Pons (tissue), 1 donor: ENCODE measurements at places on chromosomes 5 and 9.

DNA sequence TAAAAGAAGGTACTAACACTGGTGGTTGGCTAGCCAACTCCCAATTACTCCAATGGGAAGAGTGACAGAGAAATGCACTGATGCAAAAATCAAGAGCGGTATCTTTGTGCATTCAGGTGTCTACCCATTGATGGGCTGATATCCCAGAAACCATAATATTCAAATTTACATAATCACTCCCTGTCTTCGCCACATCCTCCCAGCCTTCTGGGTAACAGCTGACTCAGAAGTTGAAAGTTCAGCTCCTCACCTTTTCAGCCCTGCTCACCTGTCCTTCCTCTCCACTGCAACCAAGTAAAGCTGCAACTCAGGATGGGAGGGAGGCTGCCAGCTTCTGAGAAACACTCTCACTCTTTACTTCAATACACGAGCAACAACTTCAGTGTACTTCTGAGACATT, 6.9 kb downstream of the SUSD1 start:
- DNase-seq = no peak

GRCh38 chr9:97480174-97480573, 21.3 kb upstream of the TMOD1 start:
- no peak for DNase-seq

- DNase-seq = no peak
Observed at GRCh38 chr9:134870746-134871662, 9.6 kb upstream of the FCN2 start.

GRCh38 chr5:35900972-35901695, 37.3 kb downstream of the CAPSL start:
- DNase-seq = no peak

DNA sequence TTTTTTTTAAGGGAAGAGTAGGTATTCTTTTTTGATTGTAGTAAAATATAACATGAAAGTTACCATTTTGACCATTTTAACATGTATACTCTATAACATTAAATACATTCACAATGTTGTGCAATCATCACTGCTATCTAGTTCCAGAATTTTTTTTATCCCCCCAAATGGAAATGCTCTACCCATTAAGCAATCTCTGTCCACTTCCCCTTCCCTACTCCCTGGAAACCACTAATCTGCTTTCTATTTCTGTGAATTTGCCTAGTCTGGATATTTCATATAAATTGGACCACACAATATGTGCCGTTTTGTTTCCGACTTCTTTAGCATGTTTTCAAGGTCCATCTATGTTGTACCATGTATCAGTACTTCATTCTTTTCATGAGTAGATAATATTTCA, 429.5 kb downstream of the TLE1 start:
- no peak for DNase-seq

- no peak for DNase-seq
Observed at GRCh38 chr9:111393971-111394370, 63.9 kb upstream of the OR2K2 start.

- no peak for DNase-seq
Observed at GRCh38 chr5:3600106-3601060, 4.8 kb downstream of the IRX1 start.

DNA sequence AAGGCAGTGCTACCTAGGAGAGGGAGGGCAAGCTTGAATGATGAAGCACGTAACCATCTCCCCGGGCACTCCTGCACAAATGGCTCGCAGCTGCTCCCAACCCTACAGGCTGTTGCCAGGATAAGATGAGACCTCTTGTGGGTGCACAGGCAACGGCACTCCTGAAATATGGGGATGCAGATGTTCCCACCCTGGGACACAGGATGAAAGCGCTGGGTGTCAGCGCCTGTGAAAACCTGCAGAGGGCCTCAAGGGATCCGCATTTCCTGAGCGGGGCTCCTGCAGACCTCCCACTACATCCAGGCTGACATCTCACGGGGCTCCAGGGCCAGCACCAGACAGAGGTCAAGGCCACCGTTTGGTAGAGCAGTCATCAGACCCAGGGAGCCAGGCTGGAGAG, 60.7 kb downstream of the SMIM23 start:
- DNase-seq = no peak

DNA sequence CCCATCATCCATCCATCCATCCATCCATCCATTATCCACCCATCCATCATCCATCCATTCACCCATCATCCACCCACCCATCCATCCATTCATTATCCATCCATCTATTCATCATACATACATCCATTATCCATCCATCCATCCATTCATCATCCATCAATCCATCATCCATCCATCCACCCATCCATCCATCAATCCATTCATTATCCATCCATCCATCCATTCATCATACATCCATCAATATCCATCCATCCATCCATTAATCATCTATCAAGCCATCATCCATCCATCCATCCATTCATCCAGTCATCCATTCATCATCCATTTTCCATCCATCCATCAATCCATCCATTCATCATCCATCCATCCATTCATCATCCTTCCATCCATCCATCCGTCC, 89.0 kb downstream of the NSG2 start:
- no peak for DNase-seq

DNA sequence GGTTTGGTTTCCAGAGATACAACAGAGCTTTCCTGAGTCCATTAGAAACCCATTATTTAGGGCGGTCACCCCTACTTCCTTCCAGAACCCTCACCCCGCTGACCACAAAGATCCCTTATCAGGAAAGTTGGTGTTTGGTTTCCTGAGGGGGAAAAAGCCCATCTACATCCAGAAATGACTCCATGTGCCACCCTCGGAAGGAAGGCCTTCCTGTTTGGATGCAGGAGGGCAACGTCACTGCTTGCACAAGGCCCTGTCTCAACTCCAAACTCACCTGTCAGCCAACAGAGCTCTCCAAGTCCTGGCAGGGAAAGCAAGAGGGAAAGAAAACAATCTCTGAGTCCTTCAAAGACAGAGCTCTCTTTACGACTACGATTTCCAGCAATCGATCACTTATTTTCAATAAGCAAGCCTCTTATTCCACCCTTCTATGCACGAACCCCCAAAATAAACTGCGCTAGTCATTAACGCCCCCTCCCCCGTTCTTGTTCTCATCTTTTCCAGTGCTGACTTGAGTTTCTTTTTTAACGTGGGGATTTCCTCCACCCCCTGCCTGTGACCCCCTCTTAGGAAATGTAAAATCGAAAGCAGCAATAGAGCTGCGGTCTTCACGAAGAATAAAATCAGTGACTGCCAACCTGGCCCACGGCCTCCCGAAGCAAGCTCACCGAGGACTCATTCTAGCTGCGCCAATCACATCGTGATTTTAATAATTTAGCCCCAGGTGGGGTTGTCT, 35.7 kb upstream of the NTNG2 start:
- DNase-seq = no peak

- DNase-seq = no peak
Observed at GRCh38 chr5:93322974-93323860, 257.8 kb downstream of the NR2F1-AS1 start.

DNA sequence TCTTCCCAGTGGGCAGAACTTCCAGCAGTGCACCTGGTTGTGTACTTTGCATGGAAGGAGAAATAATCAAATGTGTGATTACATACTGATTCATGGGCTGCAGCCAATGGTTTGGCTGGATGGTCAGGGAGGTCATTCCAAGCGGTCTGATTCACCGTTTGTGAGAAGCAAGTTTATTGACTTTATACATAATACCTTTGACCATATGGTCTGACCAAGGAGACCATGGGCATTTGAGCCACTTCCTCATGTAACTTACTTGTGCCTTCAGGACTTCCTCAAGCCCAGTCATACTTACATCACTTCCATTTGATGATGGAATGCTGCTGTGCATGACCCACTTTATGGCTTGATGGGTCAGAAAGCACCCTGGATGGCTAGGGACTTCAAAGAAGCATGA, 41.1 kb downstream of the DAP start:
- no peak for DNase-seq

GRCh38 chr9:135566552-135566951, 5.0 kb downstream of the PAEP start:
- no peak for DNase-seq

- no peak for DNase-seq
Observed at GRCh38 chr9:134458207-134459108, 132.2 kb downstream of the RXRA start.

DNA sequence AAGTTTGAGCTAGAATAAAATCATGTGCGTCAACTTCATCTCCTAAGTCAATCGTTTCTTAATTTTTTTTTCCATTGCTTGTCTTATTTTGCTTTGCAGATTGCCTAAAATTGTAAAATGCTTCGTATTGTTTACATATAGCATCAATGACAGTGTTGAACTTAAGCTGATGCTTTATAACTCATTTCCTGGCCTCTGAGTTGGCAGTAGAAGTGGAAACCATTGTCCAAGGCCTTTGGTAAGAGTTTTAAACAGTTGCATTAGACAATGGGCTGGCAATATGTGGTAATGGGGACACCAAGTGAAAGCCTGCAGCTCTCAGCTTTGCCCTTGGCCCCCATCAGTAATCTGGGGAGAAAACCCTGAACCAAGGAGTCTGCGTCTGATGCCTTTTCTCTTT, 154.8 kb upstream of the GAS1 start:
- no peak for DNase-seq

GRCh38 chr9:82680179-82680935, 382.6 kb downstream of the RASEF start:
- no peak for DNase-seq

GRCh38 chr5:172482156-172483020, 28.1 kb upstream of the SH3PXD2B start:
- DNase-seq = no peak

DNA sequence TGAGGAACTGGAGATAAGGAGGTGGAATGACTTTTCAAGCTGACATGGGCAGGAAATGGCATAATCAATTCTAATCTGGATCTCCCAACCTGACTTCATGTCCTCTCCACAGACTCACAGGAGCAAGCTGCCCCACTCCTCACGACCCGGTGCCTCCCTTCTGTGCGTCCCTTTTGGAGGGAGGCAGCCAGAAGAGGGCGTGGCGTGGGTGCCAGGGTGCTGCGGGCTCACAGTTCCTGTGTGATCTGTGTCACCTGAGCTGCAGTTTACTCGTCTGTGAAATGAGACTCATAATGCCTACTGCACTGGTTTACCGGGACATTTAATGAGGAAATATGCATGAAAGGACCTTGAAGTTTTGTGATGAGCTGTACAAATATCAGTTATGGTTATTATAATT, 207.4 kb downstream of the DAB2IP start:
- no peak for DNase-seq

DNA sequence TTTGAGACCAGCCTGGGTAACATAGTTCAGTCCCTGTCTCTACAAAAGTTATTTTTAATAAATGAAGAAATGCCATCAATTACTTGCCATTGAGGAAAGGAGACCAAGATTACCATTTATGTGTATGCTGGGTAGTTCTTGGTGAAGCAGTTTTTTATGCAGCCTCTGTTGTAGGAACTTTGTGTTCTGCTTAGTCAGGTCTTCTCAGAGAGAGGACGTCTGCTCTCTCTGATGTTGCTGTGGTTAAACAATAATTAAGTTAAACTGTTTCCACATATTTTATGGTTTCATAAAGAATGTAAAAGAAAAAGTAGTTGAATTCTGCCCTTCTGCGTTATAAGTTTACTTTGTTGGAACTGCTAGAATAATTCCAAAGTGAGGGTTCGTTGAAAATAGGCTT, 210.5 kb downstream of the KDM4C start:
- DNase-seq = no peak

DNA sequence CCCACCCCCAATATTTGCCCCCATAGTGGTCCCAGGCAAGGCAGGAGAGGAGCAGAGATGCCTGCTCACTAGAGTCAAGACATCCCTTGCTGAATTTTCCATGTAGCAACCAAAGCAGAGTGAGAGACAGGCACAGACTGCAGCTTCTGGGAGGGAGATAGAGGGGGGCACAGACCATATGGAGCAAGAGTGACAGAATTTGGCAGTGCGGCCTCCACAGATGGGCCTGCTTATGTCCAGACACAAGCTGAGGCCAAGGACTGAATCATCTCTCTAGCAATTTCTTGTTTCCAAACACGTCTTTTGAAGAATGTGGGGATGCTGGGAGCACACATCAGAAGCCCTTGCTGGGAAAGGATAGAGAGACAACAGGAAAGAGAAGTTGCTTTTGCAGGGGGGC, 53.0 kb upstream of the ALDH1B1 start:
- peak; percentile 9 for DNase-seq

- DNase-seq = peak; percentile 10
Observed at GRCh38 chr9:29078063-29078666, 1504.9 kb upstream of the C9orf72 start.

- DNase-seq = no peak
Observed at GRCh38 chr5:31280210-31280609, 86.7 kb downstream of the CDH6 start.

DNA sequence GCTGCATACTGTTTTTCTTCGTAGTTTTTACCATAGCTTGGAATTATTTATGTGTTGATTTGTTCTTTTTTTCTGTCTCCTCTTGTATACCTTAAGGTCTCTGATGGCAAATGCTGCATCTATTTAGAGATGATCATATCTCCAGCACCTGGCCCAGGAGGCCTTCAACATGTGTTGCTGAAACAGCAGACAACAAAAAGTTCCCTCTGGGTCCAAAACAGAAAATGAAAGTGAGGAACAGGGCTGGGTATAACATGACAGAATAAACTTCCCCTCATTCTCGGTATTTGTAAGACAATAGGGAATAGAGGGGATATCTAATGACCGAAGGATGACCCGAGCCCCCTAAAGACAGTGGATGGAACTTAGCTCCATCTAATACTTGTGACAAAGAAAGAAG, 22.7 kb upstream of the PCSK1 start:
- DNase-seq = no peak

DNA sequence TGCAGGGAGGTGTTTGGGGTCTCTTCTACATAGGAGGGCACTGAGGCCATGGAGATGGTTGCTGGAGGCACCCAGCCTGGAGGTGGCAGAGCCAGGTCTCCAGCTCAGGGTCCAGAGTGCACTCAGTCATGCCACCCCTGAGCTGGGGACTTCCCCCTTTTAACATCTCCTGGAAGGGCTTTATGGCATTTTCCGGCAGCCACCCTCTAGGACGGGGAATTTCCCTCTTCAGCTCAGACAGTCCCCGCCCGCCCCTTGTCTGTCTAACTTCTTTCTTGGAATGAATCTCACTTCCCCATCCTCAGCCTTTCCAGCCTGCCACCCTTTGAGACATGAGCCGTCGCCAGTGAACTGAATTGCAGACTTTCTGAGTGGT, 49.9 kb downstream of the COL15A1 start:
- peak; percentile 79 for DNase-seq

- DNase-seq = no peak
Observed at GRCh38 chr9:121206516-121207370, 5.1 kb upstream of the RAB14 start.

GRCh38 chr5:173301695-173302545, 26.3 kb downstream of the STC2 start:
- no peak for DNase-seq

GRCh38 chr9:133592731-133593409, 16.3 kb downstream of the FAM163B start:
- DNase-seq = no peak

DNA sequence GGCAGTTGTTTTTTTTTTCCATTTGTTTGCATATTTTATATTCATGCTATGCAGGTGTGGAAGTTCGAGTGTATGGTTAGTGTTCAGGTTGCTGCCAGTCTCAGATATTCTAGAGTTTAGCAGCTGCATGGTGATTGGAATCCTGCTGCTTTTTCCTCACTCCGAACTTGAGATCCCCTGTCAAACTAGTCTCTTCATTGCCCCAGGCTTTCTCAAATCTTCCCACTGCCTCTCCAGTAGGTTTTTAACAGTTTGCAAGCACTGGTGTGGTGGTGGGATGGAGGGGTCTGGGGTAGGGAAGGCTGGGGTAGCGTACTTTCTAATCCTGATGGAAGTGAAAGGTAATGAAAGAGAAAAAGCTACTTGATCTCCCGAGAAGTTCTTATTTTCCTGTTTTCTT, 112.9 kb downstream of the CHSY3 start:
- no peak for DNase-seq
